Activated CD8-positive, alpha-beta memory T cell treated with anti-CD3 and anti-CD28 coated beads, Interleukin-2, amount 50 U/mL, for 4 hours (primary cell): ENCODE measurements at places on chromosomes 1 and 21.

DNA sequence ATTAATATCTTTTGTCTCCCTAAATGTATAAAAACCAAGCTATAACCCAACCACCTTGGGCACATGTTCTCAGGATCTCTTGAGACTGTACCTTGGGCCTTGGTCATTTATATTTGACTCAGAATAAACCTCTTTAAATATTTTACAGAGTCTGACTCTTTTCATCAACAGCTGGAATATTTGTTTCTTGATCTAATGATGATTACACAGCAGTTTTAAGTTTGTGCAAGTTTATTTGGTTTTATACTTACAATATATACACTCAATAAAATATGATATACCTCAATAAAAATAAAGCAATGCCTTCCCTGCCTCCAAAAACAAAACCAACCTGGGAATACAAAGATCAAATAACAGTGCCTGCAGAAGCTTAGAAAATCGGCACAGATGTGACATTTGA lies 22.0 kb downstream of the LEPR start:
- DNase-seq = no peak

- DNase-seq = no peak
Observed at GRCh38 chr1:116218922-116219321, 107.7 kb downstream of the MAB21L3 start.

GRCh38 chr1:77373702-77374101 lies 91.9 kb downstream of the AK5 start:
- no peak for DNase-seq

DNA sequence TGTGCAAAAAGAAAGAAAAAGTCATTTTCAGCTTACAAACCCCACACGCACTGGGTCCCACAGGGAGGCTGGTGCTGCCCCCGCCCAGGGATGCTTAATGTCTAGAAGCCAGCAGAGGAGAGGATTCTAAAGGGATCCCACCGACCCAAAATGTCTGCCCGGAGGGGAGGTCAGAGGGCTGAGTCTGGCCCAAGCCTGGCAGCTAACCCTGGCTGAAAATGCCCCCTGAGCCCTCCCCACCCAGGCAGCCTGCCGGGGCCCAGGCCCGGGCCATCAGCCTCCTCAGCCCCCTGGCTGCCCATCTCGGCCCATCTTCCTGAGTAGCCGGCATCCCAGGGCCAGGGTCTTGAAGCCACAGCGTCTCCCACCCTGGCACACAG lies 33.5 kb downstream of the ACOT7 start:
- DNase-seq = no peak

DNA sequence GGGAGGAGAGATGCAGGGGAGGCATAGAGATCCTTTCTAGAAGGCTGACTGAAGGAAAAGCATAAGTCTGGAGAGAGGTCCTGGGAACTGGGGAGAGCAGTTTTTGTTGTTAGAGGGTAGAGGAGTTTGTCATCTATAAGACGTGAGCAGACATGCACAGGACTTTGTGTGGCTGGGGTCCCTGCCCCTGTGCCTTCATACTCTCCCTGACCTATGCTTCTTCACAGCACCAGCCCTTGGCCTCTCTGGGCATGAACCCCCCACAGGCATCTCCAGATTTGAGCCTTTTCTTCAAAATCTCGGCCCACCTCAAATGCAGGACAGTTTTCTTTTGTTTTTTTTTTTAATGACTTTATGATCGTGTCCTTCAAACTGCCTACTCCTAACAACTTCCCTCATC lies 79.9 kb downstream of the EVA1C start:
- no peak for DNase-seq

- no peak for DNase-seq
Observed at GRCh38 chr21:41110664-41111063, 57.3 kb upstream of the BACE2 start.

DNA sequence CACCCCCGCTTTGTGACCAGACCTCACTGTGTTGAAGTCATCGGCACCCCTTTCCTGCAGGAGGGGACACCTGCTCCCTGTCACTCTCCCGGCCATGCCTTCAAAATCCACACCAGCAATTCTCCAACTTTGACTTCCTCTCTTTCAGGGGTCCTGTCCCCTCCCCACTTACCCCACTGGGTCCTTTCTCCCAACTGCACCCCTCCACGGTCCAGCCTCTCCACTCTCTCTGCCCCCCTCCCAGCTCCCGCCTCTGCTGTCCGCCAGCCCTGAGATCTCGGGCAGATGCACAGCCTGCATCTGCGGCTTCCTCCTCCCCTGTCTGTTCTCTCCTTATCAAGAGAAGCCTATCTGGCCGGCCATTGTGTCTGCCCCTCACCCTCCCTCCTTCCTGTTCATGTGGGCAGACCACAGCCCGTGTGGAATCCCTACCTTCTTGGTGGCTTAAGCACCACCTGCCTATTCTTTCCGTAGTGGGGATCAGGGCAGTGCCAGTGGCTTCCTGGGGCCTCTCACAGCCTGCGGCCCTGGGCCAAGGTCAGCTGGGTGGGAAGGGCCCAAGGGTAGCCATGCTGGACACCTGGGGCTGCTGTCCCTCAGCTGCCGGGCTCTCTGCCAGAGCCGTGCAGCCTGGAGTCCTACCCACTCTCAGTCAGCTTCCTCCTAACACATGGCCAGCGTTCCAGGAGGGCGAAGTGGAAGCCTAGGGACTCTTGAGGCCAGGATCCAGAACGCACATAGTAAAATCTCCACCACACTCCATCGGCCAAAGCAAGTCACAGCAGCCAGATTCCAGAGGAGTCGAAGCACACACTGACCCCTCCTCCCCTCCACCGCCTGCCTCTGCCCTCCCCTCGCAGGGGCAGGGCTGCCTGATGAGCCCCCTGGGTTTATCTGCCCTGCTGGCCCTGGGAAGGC lies 5.1 kb upstream of the HES4 start:
- DNase-seq = peak; percentile 13

DNA sequence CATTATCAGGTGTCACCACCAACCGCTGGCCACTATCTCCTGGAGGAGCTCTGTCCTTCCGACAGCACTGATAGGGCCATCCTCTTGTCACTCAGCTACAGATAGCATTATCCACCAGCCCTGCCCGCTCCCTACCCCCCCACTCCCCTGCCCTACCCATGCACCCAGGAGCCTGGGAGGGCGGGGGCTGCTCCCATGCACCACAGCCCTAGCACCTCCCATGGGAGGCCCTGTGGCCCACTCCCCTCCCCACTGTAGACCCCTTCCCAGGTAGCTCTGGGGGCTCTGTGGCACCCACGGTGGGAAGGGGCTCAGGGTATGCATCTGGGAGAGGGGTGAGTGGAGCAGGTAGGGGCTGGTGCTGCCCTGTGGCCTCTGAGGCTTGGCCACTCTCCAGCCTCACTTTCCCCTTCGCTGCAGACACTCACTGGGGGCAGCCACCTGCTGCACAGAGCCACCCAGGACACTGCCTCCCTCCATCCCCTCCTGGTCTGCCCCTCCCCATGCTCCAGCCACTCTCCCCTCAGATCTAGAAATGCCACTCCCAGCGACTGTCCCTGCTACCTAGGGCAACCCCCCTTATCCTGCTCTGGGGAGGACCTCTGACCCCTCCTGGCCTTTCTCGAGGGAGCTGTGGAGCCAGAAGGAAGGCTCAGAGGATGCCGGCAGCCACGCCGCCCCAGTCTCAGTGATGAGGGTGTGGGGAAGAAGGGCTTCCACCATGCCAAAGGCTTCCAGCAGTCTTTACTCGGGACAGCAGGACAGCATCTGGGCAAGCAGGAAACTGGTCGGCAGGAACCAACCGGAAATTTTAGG lies 58.5 kb downstream of the WNT9A start:
- DNase-seq = no peak

DNA sequence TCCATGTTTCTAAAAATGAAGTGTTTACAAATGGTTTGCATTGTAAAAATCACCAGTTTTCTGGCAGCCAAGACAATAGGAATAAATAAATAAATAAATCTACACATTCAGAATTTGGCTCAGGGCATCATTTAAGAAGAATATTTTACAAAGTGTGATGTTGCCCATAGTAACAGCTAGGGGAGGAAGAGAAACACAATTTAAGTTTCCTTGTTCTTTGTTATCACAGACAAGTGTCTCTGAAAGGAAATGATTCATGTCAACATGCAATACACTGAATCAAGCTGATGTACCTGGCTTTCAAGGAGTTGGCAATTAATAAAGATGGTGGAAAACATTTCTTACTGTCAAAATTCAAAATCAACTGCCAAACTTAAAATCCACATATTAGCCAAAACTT lies 74.7 kb downstream of the LHX8 start:
- DNase-seq = no peak

GRCh38 chr1:20469406-20470076 lies 16.5 kb downstream of the CAMK2N1 start:
- no peak for DNase-seq

- DNase-seq = no peak
Observed at GRCh38 chr1:19007491-19008441, 51.3 kb upstream of the IFFO2 start.

DNA sequence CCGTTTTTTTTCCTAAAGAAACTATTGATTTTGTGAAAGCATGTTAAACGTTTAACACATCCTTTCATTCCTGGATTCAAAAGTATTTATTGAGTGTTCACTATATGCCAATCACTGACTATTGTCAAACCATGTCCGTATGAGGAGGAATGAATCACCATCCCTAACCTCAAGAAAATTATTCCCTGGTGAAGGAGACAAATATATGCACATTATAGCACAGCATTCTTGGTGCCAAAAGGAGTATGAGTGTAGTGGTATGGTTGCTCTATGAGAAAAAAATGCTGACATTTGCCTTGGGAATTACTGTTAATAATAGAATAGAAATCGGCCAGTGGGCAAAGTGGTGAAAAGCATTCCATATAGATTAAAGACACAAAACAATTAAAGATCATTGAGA lies 1390.1 kb downstream of the MRPL39 start:
- DNase-seq = no peak
